GM03348 (cell line): ENCODE measurements at places on chromosomes 7 and 10.
A peak's percentile ranks its signal among the peaks of the same experiment; 100 is the strongest.

DNA sequence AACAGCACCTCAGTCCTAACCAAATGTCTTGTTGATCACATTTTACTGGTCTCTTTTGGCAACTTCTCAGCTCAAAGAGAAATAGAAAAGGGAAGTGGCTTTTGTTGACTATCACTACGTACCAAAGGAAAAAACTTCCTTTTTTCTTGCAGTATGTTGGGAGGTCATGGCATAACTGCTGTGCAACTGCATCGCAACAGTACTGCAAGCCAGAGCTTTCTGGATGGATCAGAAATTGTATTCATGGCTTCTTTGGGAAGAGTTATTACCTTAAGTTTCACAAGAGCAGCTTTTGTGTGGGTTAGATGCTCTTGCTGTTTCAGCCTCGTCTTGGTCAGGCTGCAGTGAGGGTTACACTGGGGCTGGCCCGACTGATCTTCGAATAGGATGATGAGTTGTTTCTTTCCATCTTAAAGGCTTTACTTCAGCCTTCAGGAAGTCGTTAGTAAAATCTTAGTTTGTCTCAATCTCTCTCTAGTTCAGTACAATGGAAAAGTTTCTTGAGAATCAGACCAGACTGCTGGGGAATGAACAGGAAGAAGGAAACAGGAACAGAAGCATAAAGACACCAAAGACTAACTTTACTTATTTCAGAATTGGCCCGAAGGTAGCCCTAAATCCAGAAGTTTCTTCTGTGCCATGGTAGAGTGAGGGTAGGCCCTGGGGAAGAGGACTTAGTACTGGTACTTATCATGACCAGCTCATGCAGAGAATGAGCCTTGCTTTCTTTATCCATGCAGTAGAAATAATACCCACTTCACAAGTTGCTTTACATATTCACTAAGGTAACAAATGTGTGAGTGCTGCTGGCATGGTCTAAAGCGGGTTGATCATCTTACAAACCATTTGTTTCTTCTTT, 153.6 kb downstream of the CELF2 start:
- DNase-seq = no peak

- DNase-seq = no peak
Measured at GRCh38 chr10:31278279-31278941, 40.6 kb upstream of the ZEB1 start.

- no peak for DNase-seq
Measured at GRCh38 chr7:27314111-27314510, 71.5 kb downstream of the EVX1 start.

GRCh38 chr10:46550076-46550790, 6.2 kb downstream of the GPRIN2 start:
- DNase-seq = no peak

GRCh38 chr7:136009488-136010079, 32.4 kb upstream of the MTPN start:
- DNase-seq = peak; percentile 56

DNA sequence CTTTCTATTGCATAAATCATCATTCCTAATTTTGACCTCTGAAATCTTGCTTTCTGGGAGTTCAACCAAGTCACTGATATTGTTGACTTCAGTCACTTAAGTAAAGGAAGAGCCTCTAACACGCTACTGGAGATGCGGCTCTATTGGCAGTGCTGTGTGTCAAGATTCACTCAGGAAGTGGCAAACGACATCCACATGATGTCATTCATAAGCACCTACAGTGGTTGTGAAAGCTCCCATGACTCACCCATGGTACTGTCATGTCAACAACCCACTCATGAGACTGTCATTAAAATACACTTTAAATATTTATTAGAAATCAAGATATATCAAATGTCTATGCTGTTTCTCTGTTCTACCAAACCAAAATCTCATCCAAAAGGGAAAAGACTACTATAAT, 52.5 kb upstream of the LHFPL3 start:
- DNase-seq = no peak

- DNase-seq = no peak
Measured at GRCh38 chr10:78390817-78391216, 357.2 kb downstream of the RPS24 start.

GRCh38 chr7:151286148-151286547, 37.7 kb upstream of the SMARCD3 start:
- DNase-seq = no peak

DNA sequence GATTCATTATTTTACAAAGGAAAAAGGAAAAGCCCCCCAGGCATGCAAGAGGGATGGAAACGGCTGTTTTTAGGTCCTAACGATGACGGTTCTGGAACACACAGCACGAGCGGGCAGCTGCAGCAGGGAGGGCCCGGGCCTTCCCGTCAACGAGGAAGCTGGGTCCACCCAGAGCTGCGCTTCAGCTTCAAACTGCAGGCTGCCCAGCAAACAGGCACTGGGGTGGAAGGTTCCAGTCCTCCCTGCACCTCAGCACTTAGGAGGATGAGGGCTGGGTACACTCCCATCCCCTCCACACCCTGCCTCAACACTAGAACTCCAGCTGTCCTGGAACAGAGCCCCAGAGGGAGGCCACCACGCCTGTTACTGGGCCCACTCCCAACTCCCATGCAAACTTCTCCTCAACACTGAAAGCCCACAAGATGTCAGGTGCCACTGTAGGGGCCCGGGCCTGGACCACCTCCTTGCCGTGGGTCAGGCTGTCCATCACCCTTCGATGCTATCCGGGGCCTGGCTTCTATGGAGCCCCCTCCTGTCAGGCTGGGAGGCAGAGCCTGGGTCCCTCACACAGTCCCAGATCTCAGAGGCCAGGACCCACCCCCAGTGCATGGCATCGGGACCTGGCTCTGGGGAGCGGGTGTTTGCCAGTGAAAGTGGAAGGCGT, 33.0 kb downstream of the PAPOLB start:
- DNase-seq = no peak

DNA sequence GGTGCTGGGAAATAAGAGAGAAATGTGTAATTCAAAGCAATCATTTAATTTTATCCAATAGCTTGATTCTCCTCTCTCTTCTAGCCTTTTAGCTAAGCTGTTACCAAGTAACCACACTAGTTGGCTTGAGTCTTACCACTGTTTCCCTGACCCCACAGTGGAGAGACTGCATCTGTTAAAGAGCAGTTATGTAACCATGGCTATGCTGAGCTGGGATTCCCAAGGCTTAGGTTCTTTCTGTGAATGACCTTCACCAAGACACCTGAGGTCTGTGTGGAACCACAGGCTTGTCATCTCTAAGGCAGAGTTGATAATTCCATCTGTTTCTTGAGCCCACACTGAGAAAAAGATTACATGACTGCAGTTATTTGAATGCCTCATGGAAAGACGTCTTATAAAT, 47.7 kb upstream of the ATRNL1 start:
- no peak for DNase-seq

- no peak for DNase-seq
Measured at GRCh38 chr10:61612450-61612849, 50.3 kb upstream of the CABCOCO1 start.

DNA sequence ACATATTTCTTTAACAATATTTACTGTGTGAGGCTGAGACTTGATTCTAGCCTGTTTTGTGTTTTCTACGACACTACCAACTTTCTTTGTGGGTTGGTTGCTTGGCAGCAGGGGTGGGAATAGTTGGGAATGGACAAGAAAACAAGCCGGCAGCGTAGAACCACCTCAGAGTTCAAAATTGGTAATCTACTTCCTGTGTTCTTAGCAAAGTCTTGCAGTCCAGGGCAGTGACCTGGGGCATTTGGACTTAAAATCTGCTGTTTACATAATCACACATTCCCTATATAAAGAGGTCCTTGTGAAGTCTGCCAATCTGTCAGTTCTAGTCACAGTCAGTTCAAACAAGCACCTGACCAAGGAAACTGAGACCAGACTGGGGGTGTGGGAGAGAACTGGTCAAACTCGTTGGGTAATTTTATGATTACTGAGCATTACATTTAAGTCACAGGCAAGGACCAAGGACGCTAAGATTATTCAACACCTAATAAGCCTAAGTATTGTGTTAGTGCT, 167.9 kb downstream of the CPEB3 start:
- no peak for DNase-seq

- DNase-seq = no peak
Measured at GRCh38 chr7:131919920-131920709, 363.7 kb upstream of the PODXL start.

GRCh38 chr7:123190109-123190831, 9.5 kb downstream of the SLC13A1 start:
- DNase-seq = no peak

- DNase-seq = no peak
Measured at GRCh38 chr10:31350891-31351290, 31.9 kb downstream of the ZEB1 start.

DNA sequence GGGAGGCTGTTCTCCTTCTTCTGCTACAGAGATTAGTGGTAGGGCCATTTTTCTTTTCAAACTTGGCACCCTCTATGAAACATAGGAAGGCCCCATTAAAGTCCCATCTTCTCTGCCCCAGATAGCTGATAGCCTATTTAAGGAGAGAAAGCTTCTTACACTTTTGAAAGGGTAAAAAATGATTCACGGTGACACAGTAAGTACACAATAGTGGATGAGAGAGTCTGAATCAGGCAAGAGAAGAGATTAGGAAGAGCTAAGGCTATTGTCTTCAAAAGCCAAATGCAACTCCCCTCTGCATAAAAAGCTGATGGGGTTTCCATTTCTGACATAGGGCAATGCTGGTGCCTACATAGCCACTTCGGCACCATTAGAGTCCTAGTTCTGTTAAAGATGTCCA, 3.6 kb downstream of the INA start:
- DNase-seq = no peak

GRCh38 chr10:49287689-49288340, 11.2 kb upstream of the C10orf71 start:
- DNase-seq = no peak

- no peak for DNase-seq
Measured at GRCh38 chr10:93620925-93621324, 8.6 kb downstream of the PDE6C start.

- peak; percentile 10 for DNase-seq
Measured at GRCh38 chr10:68957654-68958053, 1.7 kb downstream of the DDX21 start.

DNA sequence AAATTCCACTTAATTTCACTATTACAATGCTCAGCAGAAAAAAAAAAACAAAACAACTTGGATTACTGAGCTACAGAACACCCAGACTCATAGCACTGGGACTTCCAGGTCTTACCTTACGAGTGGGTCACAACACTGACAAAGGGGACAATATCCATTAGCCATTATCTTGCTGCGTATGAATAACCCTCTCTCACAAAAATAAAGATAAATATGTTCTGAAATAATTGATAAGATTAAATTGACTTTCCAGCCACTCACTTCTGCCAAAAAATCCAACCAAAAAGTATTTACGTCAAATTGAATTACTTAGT, 128.7 kb downstream of the PKD1L1 start:
- DNase-seq = no peak

DNA sequence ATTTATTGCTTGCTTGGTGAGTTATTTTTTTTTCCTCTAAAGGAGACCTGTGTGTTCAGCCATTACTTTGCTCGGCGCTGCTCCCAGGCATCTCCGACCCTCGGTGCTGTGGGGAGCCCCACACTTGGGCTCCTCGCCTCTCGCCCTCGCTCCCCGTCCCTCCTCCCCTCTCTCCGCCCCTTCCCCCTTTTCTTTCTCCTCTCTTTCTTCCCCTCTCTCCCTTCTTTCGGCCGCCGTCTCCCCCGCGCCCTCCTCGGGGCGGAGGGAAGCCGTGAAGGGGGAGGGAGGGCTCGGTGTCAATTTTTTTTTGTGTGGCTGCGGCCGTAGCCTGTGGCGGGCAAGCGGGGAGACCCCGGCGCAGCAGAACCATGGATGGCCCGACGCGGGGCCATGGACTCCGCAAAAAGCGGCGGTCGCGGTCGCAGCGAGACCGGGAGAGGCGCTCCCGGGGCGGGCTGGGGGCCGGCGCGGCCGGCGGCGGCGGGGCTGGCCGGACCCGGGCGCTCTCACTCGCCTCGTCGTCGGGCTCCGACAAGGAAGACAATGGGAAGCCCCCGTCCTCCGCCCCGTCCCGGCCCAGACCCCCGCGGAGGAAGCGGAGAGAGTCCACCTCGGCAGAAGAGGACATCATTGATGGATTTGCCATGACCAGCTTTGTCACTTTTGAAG, 1.1 kb downstream of the AUTS2 start:
- peak; percentile 55 for DNase-seq

- DNase-seq = peak; percentile 69
Measured at GRCh38 chr10:4246881-4247358, 461.9 kb upstream of the KLF6 start.

DNA sequence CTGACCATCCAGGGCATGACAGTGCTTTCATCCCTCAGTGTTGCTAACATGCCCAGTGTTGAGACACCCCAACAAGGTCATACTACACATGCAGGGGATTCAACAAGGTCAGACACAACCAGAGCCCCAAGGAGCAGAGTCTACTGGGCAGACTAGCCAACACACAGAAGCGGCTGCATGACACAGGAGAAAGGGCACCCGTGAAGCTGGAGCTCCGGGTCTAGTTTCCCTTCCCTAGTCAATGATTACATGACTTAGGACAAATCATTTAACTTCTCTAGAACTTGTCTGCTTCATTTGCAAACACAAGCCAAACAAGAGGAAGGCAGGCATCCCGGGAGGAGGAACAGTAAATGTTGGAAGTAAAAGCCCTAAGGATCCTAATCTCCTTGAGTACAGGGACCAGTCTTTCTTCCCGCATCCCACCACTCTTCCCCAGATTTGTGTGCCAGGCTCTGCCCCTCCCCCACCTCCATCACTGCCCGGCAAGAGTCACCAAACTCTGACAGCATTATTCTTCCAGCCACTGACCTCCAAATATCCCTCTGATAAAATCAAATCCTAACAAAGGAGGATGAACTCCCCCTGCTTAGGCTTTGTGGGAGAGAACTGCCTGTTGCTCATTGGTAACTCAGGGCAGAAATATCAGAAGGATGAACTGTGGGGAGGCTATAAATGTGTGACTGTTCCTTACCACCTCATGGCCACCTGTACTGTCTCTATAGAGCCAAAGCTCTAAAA, 104.3 kb downstream of the KCNMA1 start:
- DNase-seq = no peak

DNA sequence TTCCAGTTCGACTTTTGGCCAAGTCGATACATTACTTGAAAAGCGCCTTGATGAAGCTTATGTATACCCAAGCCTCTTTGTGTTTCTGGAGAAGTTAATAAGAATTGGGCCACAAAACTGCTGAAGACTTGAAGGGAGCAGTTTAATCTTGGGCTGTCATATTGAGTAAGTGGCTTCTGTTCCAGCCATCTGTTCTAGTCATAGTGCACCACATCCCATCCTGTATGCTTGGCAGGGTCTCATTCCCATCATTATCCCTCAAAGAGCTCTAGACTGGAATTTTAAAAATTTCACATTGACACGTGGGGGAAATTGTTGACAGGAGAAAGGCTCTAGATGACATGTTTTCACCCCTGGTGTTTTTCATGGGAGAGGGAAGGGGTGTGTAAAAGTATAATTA, 196.6 kb upstream of the PLPP4 start:
- DNase-seq = no peak
